GM12878 (cell line): ENCODE measurements at places on chromosomes 16 and 17.

- H3K27ac ChIP-seq = peak overlapping the region; percentile 56; the same call in 1 of the 2 replicates
- H3K36me3 ChIP-seq = peaks cover 2% of the 10 kb centered on the region; the same call in 1 of the 2 replicates
- peak overlapping the region; percentile 71 for H3K4me3 ChIP-seq
- H3K27me3 ChIP-seq = no peaks in the 10 kb centered on the region
- DNase-seq = no peak
- H3K4me1 ChIP-seq = peaks cover 20% of the 10 kb centered on the region
These were observed 806 bp downstream of the IFT140 start for GRCh38 chr16:1610899-1611632.

DNA sequence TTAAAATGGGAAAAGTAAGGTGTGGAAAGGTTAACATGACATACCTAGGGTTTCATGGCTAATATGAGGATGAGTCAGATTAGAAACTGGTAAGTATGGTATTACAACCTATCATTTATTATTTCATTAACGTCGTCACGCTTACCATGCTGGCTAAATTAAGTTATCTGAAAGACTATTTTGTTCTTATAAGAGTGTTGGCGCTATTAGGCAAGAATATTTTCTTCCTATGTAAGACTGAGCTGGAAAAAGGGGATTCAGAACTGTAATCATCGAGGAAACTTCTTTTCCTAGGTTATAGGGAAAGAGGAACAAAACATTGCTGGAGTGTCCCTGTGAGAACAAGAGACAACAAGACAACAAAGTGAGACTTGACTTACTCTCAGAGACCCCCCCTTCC, 440.8 kb downstream of the KCNJ2 start:
- no peaks in the 10 kb centered on the region for H3K36me3 ChIP-seq
- no peak overlapping the region for H3K4me3 ChIP-seq
- no peak for DNase-seq

DNA sequence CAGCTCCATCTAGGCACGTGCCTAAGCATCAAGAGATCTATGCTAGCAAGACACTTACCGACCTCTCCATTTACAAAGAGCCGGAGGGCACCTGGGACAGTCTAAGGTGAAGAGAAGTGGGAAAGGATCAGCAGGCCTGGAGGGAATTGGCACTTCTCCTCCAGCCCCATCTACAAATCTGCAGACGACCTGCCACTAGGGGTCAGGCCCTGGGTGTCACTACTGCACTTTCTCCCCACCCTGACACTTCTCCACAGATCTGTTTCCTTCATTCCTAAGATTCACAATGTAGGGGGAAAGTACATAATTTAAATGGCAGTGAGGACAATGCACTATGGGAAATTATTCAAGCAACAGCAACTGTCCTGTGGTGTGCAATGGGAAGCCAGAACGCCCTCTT, 8.1 kb downstream of the MKS1 start:
- no peak overlapping the region for H3K4me3 ChIP-seq
- no peaks in the 10 kb centered on the region for H3K27me3 ChIP-seq
- no peak overlapping the region for H3K27ac ChIP-seq
- no peaks in the 10 kb centered on the region; the same call in 1 of the 2 replicates for H3K36me3 ChIP-seq
- DNase-seq = no peak

- H3K4me1 ChIP-seq = peaks cover 6% of the 10 kb centered on the region; the same call in 1 of the 2 replicates
- no peak for DNase-seq
- H3K36me3 ChIP-seq = no peaks in the 10 kb centered on the region
- no peak overlapping the region for H3K27ac ChIP-seq
- no peak overlapping the region for H3K4me3 ChIP-seq
These were observed 622 bp upstream of the CCL16 start for GRCh38 chr17:35981908-35982330.

DNA sequence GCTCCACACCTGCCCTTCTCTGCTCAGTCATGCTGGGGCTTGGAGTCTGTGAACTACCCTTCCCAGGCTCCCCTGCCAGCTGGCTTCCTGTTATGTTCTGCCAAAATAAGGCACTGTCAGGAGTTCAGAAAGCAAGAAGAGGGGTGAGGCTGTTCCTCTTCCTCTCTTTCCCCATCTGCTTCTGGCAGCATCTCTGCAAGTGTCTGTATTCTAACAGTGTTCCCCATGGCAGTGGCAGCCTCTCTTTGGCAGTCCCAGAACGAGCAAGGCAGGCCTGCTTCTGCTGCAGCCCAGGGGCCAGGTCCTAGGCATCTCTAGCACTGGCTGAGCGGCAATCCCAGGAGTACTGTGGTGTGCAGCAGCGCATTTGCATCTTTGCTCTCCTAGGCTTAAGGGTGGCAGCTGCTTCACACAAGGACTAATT, 219.1 kb downstream of the STX8 start:
- H3K27ac ChIP-seq = no peak overlapping the region; the same call in 1 of the 2 replicates
- H3K36me3 ChIP-seq = no peaks in the 10 kb centered on the region
- H3K4me1 ChIP-seq = peaks cover 6% of the 10 kb centered on the region
- H3K27me3 ChIP-seq = no peaks in the 10 kb centered on the region
- H3K4me3 ChIP-seq = no peak overlapping the region

- no peaks in the 10 kb centered on the region for H3K27me3 ChIP-seq
- H3K27ac ChIP-seq = peak overlapping the region; percentile 31; the same call in 1 of the 2 replicates
- H3K4me1 ChIP-seq = peaks cover 2% of the 10 kb centered on the region; the same call in 1 of the 2 replicates
- DNase-seq = no peak
These were observed 72.8 kb downstream of the WWP2 start for GRCh38 chr16:69834807-69835466.
